ENCODE measurements at places on chromosomes 6 and 20. TPM values are rescaled to one million over a fixed set of nuclear protein-coding genes. Genes with fewer than 3 reads are reported as not detected.

DNA sequence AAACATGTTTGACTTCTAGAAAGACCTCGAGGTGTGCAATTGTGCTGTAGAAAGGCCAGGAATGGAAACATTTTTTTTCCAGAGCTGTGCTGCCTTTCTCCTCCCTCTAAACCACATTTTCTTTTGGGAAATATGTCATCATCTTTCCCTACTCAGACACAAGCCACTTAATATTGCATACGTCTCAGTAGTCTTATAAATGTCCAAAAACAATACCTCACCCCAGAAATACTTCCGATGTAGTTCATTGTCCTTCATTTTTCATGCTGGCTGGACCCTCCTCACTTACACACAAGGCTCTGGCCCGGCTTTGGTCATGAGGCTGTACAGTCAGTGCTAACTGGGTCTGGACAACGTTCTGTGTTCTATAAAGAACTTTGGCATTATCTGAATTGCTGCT, 126.4 kb downstream of the SCML4 start:
- H3K36me3 ChIP-seq: no peaks in the 10 kb centered on the region
- no peaks in the 10 kb centered on the region for H3K4me1 ChIP-seq
- H3K27ac ChIP-seq: no peak overlapping the region
- no peaks in the 10 kb centered on the region for H3K27me3 ChIP-seq
- DNase-seq: no peak

DNA sequence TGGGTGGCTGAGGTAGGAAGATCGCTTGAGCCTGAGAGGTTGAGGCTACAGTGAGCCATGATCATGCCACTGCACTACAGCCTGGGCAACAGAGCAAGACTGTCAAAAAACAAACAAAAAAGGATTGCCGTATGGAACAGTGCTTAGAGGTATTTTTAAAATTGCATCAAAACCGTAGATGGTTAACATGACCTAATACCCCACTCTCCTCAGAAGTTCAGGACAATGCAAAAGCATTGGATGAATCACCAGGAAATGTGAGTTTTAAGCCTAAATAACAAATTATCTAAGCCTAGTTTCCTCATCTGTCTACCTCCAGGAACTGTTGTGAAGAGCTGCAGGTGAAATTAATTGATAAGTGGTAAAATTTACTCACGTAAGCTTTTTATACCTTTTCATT, 123.8 kb upstream of the ID4 start:
- H3K27me3 ChIP-seq: no peaks in the 10 kb centered on the region
- DNase-seq: no peak
- no peak overlapping the region for H3K4me3 ChIP-seq
- no peaks in the 10 kb centered on the region for H3K36me3 ChIP-seq

DNA sequence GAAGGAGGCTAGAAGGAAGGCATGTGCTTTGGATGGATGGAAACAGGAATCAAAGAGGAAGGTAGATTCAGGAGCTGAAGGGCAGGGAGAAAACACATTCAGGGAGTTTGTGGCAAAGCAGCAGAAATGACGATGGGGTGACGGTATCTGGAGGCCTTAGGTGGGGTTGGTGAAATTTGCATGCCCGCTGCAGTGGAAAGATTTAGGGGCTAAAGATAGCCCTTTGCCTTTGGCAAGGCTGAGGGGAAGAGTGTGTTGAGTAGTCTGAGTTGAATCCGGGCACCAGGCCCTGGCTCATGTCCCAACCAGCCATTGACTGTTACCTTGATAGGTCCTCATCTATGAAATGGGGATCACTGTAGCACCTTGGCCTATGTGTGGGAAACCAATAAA, 1.3 kb downstream of the GZF1 start:
- peak overlapping the region; percentile 94 for H3K27ac ChIP-seq
- peak overlapping the region; percentile 73 for H3K4me3 ChIP-seq
- DNase-seq: no peak
- no peaks in the 10 kb centered on the region for H3K36me3 ChIP-seq

- peak overlapping the region; percentile 75 for H3K27ac ChIP-seq
- H3K4me3 ChIP-seq: no peak overlapping the region
- DNase-seq: peak; percentile 37
Observed at GRCh38 chr6:73579851-73580246, 59.0 kb upstream of the EEF1A1 start.

- no peaks in the 10 kb centered on the region for H3K36me3 ChIP-seq
- no peak for DNase-seq
- no peak overlapping the region for H3K4me3 ChIP-seq
- peaks cover 31% of the 10 kb centered on the region for H3K27me3 ChIP-seq
Observed at GRCh38 chr6:28794175-28795002, 129.4 kb downstream of the TRIM27 start.

DNA sequence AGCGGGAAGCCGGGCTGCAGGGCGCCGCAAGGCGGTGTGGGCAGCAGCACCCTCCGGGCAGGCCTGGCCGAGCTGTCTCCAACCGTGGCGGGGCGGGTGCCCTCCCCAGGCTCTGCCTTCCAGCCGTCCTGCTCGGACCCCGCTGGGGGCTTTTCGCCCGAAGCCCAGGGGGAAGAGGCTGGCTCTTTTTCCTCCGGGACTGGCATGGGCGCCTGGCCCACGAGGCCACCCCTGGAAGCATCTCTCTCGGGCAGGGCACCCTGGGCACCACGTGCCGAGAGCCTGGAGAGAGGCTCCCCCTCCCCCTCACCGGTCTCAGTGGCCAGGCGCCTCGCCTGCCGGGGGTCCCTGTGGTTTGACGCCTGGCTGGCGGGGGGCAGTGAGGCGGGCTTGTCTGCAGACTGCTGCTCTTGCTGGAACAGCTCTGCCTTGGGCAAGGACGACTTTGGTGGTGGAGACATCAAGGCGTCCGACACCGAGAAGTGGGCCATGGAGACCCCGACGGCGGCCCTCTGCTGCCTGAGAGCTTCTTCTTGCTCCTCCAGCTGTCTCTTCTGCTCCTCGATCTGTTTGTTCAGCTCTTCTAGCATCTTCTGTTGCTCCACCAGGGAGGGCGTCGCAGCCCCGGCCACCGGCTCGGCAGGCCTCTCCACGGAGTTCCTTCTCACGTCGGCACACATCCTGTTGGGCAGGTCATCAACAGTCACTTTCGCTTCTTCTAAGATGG, 19.5 kb upstream of the TCFL5 start:
- no peak for DNase-seq
- no peaks in the 10 kb centered on the region for H3K4me1 ChIP-seq
- H3K4me3 ChIP-seq: no peak overlapping the region

The POU5F1 gene
- total RNA-seq: 3.2 TPM

- H3K4me1 ChIP-seq: no peaks in the 10 kb centered on the region
- no peaks in the 10 kb centered on the region for H3K36me3 ChIP-seq
- no peak overlapping the region for H3K4me3 ChIP-seq
- DNase-seq: no peak
Observed at GRCh38 chr6:28747631-28748157, 176.1 kb downstream of the TRIM27 start.

The SLC17A1 gene
- 11.1 TPM for total RNA-seq

- no peak for DNase-seq
- no peak overlapping the region for H3K27ac ChIP-seq
- peaks cover 1% of the 10 kb centered on the region for H3K4me1 ChIP-seq
- no peak overlapping the region for H3K4me3 ChIP-seq
- H3K27me3 ChIP-seq: no peaks in the 10 kb centered on the region
Observed at GRCh38 chr20:61737812-61738443, 327.8 kb downstream of the TAF4 start.

The CLVS2 gene
- total RNA-seq: 0.25 TPM

The CALHM4 gene
- not detected for total RNA-seq

DNA sequence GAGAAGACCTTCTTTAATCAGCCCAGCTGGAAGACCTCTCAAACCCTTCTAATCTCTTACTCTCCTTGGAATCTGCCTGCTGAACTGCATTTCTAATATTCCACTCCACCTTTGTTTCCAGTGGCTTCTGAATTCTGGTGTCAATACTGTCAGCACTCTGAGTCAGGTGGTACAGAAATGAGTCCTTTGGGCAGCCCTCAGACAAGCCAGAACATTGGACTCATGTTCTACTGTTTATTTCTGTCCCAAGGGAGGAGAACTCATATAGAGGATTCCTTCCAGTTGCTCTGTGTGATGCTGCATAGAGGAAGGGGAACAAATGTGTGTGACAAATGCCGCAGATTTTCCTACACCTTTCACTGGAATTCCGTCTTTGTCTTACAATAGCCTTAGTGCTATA, 114.8 kb downstream of the PHF3 start:
- H3K27me3 ChIP-seq: no peaks in the 10 kb centered on the region
- no peaks in the 10 kb centered on the region for H3K36me3 ChIP-seq
- H3K4me1 ChIP-seq: no peaks in the 10 kb centered on the region
- no peak for DNase-seq

Data from liver (tissue), 10 donors.